ENCODE measurements at places on chromosomes 11 and 22.

- no peak for DNase-seq
These were observed 612 bp downstream of the GTSE1 start for GRCh38 chr22:46297151-46297812.

DNA sequence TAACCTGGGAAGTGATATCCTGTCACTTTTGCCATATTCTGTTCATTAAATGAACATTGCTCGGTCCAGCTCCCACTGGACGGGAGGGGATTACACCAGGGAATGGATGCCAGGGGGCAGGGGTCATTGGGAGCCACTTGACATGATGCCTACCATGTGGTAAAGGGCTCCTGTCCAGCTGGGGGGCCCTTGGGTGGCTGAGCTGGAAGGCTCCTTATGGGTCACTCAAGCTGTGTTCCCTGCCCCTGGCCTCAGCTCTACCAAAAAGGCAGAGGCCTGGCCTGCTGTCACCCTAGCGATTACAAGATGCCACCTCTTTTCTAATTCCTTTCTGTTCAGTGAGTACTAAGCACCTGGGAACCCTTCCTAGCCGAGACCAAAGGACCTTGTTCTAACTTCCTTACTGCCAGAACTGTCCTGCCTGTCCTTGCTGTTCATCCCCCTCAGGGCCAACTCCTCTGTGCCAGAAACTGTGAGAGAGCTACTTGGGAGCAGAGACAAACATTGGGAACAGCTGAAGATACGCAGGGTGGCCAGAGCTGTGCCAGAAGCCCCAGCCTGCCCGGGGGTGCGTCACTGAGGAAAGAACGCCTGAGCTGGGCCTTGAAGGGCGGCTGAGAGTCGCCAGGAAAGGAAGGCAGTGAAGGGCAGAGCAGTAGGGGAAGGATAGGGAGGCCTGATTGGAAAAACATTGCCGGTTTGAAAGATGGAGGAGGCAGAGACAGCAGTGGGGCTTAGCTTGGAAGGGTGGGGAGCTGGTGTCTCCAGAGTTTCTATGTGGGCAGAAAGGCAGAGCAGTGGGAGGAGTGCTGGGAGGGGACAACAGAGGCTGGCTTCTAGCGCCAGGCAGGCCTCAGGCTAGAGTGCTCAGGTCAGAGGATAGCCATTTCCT, 12.7 kb upstream of the UVRAG start:
- no peak for DNase-seq

DNA sequence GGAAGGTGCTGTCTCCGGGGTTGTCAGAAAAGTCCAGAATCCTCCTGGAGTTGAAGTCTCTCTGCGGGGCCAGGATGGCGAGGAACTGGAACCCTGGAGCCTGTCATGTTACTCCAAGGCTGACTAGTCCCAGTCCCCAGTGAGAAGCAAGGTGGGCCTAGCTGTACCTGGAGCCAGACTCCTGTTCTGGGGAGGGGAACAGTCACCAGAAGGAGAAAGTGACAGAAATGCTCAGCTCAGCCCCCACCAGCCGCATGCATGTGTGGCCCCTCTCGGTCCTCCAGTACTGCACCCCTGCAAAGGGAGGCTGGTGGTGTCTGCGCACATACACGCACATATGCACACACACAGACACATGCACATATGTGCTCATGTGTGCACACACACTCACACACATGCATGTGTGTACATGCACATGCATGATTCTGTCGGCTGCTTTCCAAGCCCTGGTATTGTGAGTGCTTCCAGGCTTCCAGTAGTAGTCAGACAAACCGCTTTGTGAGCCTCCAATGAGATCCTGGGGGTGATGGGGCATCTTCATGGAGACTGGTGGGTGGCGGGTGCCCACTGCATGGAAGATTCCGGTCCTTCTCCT, 54.3 kb downstream of the RTL6 start:
- DNase-seq: no peak

DNA sequence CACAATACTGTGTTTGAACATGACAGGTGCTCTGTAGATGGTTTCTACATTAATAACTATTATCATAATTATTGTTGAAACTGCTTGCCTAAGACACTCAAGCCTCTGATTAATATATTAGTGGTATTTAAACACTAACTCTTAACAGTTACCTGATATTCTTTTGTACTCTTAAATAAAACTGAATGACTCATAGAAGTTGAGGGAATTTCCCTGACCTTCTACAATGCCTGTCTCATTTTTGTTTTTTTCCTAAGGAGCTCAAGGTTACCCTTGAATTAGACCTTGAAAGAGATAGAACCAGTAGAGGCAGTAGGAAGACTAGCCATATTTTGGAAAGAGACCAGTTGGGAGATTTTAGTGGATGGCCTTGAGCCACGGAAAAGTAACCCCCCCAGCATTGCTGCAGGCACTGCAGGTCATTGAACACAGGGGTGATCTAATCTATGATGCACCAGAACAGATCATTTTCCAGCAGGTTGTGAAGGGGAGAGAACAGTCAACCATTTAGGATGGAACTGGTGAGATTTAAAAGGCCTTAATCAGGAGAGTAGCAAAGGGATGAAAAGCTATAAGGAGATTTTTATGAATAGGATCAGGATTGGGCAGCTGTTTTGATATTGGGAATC, 148.3 kb downstream of the PGR start:
- no peak for DNase-seq

DNA sequence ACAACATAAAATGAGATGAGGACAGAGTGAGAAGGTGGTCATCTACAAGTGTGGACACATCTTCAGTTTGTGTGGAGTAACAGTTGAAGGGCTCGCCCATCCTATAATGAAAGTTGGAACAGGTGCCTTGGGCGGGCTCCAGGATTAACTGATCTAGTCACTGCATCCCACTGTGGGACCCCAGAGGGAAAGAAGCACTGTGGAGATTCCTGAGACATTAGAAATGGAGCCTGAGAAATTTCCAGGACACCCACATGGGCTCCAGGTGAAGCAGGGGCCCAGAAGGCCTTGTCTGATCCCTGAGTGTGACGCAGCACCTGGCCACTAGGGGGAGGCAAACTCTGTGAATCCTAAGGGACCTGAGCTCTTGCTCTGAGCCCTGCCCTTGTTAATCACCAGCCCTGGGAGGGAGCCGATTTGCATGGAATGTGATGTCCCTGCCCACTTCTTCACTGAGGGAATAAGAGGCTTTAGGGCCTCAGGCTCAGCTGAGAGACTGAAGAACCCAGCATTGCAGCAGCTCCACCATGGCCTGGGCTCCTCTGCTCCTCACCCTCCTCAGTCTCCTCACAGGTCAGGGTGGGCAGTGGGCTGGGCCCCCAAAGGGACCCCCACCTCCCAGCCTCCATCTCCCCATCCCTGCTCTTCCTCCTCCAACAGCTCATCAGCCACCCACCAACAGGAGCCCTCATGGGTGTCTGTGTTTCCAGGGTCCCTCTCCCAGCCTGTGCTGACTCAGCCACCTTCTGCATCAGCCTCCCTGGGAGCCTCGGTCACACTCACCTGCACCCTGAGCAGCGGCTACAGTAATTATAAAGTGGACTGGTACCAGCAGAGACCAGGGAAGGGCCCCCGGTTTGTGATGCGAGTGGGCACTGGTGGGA, 98.4 kb downstream of the VPREB1 start:
- DNase-seq: peak; percentile 35

DNA sequence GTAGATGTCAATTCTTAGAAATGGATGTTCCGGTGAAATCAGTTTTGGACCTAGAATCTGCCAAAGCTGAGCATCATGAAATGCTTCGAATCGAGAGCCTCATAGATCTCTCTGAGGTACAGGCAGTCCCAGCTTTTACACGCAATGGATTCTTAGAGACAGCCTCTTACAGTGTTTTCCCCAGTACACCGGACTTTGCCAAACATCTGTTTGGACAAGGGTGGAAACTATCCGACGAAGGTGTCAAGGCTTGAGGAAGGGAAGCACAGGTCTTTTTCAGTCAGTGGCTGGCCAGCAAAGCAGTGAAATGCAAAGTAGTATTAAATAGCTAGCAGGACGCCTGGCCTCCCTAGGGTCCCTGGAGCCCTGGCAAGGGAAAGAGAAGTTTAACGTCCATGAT, 4.9 kb downstream of the GRK3 start:
- no peak for DNase-seq

- DNase-seq: no peak
These were observed 1480.4 kb downstream of the BRD1 start for GRCh38 chr22:48347311-48347710.

GRCh38 chr11:67032830-67033551, 10.1 kb downstream of the SYT12 start:
- DNase-seq: no peak

DNA sequence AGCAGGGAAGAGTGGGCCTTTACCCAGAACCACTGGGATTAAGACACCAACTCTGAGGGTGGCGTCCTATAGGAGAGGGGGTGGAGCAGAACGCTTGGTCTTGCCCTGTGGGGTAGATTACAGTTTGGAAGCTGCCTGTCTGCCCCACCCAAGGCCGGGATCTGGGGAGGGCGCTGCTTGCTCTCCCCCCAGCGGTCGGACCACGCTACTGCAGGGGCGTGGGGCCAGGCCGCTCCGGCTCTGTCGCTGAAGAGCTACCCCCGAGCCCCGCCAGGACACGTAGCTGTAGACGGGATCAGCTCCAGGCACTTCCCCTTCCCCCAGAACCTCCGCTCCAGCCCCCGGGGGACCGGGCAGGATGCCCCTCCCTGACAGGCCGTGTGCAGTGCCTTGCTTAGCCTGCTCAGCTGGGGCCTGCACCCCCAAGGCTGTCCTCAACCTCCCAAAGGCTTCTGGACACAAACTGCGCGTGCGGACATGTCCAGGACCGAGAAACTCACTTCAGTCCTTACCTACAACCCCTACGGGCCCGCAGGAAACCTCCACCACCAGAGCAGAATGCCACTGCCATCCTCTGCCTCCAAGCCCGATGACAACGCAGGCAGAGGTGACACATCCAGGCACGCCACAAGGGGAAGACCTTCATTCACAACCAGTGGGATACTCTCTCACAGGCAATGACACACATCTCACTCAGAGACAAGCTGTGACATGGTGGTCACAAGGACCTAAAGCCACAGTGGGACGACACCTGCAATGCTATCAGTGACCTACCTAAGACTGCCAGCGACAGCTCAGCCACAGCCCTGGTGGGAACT, 3.6 kb downstream of the AHNAK start:
- DNase-seq: no peak

GRCh38 chr11:122202161-122202950, 86.3 kb upstream of the BLID start:
- no peak for DNase-seq

DNA sequence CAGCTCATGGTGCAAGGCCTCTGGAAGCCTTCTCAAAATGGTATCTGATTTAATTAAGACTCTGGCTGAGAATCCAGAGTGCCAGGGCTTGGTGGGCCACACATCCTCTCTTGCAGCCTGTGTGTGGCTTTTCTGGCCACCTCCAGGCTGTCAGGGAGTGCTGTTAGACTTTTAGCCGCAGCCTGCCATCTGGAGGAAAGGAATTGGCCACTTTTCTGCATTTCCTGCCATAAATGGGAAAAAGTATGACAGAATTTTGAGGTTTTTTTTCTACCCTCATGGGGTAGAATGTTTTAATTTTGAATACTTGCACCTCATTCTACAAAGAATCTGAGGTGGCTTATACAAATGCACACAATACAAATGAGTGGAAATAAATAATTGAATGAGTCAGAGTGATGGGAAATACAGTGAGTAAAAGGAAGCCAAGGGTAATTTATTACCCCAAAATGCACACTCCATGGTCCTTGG, 218.4 kb downstream of the ADAMTS15 start:
- DNase-seq: no peak

DNA sequence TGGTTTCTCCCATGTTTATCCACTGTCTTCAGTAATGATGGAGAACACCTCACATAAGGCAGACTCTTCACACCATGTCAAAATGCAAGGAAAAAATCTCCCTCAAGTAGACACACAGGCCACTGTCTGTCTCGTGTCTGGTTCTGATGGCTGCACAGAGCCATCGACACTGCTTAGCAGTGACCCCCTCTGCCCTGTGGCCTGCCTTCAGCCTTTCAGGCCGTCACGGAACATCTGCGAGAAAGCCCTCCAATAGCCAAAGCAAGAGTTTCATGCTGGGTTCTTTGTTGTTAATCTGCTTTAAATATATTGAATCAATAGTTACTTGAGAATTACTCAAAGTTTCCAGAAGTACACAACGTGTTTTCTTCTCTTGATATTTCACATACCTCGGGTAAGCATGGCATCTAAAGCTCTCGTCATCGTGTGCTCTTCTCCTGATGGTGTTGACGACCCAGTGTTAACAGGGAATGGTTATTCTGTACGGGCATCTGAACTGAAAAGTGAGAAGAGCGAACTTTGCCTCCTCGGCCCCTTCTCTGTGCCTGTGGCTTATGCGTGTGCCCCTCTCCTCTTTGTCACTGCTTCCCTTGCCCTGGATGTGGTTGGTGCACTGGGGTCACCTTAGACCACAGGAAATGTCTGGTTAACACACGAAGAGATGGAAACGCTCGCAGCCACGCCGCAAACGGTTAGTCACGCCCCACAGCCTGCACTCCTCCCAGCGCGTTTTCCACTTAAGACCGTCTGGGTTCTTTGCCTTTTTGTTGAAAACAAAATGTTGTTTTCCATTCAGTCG, 33.4 kb upstream of the CTTN start:
- peak; percentile 38 for DNase-seq

DNA sequence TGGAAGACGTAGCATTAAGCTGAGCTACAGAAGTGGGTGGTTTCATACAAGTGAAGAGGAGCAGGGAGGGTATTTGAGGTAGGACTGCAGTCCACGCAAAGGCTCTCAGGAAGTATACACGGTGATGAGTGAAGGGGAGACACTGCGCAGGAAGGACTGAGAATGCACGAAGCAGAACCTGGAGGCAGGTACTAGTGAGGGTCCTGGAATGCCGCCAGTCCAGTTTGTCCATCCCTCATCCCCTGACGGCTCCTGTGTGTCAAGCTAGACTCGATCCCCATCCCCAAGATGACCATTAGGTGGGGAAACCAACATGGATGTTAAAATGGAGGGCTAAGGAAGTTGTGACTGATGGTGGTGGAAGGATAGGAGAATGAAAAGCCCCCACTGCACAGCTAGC, 23.8 kb downstream of the ART5 start:
- DNase-seq: no peak

DNA sequence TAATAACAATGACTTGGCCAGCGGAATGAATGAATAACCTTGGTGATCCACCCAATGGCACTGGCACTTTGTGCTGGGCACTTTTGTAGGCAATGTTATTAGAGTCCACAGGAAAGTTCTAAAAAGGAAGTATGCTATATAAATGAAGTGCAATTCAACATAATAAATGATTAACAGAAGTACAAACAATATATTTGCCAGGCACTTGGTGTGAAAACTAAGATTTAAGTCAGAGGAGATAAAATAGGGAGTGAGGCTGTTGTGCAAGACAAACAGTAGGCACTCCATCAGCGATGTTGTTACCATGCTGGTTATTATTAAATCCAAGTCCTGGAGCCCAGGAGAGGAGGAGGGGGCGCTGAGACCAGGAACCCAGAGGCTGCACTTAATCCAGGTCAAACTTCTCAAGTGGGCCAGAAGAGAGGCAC, 173.8 kb downstream of the LARGE1 start:
- DNase-seq: no peak

All from stimulated activated CD8-positive, alpha-beta memory T cell treated with anti-CD3 and anti-CD28 coated beads, Interleukin-4, amount 100 ng/mL, for 1 hour (primary cell).